ENCODE measurements at places on chromosomes 1 and 21.

DNA sequence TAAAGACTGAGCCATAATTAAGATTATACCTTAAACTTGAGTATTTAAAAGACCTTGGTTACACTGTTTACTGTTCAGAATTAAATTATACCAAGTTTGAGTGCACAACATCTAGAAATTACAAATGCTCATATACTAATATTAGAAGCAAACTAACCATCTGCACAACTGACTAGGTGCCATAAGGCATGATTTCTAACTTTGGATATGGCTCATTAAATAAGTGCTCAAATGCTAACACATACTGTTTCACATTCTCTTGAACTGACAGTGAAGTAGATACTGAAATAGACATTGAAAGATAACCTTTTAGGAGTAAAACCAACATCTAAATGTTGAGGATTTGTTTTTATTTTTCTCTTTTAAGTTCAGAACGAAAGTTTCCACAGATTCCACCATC lies 74.1 kb downstream of the PRKAA2 start:
- DNase-seq, result no peak

DNA sequence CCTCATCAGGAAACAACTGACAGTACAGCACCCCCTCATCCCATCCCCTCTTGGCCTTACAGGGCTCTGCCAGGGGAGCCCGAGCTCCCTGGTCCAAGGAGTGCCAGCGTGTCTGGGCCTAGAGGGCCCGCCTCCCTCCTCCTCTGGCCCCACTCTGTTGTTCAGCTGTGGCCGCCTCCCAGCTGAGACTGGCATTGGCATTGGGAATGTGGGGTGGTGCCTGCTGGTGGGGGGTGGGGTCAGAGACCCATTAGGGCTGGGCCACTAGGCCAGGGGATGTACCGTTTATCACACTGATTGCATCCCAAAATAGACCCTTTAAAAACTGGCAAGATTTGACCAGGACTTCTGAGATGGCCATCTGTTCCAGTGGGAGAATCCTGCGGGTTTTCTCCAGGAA lies 1.4 kb downstream of the LDLRAP1 start:
- no peak for DNase-seq

GRCh38 chr1:181173761-181174447 lies 85.4 kb downstream of the IER5 start:
- no peak for DNase-seq

DNA sequence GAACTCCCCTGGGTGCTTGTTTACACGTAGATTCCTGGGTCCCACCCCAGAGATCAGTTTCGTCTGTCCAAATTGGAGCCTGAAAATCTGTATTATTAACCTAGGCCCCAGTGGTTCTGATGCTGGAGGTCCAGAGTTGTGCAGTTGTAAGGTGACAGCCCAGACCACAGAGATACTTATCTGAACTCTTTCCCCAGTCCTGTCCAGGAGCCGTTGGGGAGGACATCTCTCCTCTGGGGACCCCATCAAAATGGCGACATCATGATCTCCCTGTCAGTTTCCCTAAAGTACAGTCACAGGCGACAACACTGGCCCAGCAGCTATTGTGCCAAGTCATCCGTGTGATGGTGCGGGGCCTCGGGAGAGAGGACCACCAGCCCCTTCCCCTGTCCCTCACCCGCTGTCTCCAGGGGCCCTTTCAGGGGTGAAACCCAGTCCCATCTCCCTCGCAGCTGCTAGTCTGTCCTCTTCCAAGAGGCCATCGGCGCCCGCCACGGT lies 749 bp upstream of the EFHD2 start:
- DNase-seq, result no peak

DNA sequence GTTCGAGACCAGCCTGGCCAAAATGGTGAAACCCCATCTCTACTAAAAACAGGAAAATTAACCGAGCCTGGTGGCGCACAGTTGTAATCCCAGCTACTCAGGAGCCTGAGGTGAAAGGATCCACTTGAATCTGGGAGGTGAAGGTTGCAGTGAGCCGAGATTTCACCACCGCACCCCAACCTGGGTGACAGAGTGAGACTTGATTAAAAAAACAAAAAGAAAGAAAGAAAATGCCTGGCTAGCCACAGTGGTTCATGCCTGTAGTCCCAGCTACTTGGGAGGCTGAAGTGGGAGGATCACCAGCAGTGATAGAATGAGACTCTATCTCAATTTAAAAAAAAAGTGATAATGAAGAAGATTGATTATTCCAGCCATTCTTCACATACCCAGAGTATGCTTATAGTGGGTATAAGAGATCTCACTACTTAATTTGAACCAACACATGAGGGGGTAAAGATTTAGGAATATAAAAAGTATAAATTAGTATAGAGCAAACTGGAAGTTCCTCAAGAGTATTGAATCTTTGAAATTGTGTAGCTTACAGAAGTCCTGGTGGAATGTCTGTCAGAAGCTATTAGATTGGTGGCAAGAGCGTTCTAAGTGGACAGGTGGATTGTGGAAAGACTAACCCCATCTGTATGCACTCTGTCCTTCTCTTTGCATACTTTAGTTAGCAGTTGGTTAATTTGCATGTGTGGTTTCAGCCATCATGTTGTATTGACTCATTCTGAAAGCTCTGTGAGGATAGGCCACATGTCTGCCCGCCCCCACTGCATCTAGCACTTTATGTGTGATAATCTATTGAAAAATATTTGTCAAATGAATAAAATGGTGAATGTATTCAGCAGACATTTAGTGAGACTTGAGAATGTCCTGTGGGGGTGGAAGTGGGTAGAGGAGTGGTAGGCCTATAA lies 25.0 kb downstream of the RLF start:
- no peak for DNase-seq
